ENCODE measurements at places on chromosomes 12 and 14.

DNA sequence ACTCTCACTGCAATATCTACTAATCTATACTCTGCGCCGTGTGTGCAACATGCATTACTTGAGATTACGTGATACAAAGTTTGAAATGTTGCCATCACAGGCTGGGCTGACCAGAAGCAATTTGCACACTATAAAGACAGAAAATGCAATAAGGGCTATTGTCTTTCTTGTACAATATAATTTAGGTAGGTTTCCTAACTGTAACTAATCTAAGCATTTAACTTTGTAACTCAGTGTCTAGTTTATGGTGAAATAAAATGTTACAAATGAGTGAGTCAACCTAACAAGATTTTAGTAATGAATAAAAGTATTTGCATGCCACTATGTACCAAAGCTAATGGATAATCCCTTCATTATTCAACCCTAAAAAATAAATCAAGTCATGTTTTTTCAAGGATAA is 57.8 kb downstream of the LRP6 start:
- no peak for DNase-seq

DNA sequence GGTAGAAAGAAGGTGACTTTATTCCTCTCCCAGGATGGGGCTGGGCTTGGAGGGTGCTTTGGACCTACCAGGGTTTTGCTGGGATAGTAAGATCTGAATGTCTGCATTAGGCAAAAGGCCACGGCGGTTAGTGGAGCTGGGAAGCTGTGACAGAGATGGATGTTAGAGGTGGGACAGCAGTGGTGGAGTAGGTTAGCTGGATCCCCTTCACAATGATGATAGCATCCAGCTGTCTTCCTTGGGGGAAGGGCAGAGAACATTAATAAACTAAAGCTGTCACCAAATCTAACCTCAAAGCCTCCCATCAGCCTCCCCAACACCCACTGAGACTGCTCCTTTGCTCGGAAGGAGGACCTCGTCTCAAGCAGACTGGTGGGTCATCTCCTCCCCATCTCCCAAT is 104.8 kb downstream of the GPATCH2L start:
- DNase-seq, result no peak

DNA sequence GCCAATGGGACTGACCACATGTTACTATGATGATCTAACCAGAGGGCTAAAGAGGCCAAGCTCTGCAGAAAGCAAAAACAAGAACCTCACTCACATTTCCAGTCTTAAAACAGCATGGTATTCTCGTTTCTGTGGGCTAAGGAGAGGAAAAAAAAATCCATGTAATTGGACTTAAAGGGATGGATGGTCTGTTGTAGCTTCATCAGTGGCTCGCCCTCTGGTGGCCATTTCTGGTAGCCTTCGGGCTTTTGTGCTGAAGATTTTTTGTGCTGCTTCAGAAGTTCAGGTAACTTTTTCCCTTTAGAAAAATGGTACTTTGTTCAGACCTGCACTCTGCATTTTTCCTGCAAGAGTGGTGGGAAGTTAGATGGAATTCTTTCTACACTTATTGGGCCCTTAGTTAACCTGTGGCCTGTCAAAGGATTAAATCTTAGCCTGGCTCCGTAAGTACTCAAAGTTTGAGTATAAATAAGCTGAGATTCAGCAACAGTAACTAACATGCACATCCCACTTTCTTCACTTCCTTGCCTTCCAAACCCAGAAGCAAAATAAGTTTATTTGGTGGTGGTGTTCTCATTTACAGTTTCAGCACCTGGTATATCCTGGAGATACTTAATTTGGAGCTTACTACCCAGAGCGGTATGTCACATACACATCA is 22.3 kb downstream of the DCAF4 start:
- DNase-seq, result peak; percentile 85

GRCh38 chr12:130258863-130259262 is 78.8 kb upstream of the PIWIL1 start:
- no peak for DNase-seq

GRCh38 chr12:9449181-9449580 is 158.5 kb downstream of the KLRB1 start:
- DNase-seq, result no peak

DNA sequence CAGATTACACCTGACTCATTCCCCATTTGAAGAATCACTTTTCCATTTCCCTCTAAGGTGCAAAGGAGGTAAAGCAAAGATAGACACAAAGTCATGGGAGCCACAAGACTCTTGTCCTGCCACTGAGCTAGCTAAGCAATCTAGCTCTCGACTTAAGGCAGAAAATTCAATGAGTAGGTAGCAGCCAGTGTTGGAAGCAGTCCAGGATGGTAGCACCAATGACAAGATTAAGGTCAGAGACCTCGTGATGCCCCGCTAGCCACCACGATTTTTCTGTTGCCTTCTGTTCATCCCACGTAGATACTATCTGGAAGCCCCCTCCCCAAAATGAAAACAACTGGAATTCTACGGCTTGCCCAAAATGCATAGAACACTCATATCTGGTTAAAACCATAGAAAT is 1.4 kb downstream of the VAMP1 start:
- no peak for DNase-seq

DNA sequence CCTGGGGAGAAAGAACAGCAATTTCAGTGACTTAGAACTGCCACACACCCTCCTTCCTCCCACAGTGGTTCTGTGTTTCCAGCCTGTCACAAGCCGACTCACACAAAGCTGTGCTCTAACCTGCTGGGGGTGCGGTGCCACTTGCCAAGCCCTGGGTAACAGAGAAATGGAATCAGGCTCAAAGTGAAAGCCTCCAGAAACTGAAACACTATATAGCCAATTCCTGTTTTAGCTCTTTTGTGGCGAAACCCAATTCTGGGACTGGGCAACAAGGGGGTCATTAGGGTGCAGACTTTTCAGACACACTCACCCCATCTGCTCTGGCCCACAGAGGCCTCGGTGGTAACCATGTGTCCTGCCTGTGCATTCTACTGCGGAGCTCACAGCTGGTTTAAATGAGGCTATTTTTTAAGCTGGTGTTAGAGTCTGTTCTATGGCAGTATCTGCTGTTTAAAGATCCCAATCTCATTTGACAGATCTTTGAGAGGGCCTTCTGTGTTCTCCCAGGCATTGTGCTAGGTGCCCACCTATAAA is 15.2 kb upstream of the ACTR6 start:
- no peak for DNase-seq

DNA sequence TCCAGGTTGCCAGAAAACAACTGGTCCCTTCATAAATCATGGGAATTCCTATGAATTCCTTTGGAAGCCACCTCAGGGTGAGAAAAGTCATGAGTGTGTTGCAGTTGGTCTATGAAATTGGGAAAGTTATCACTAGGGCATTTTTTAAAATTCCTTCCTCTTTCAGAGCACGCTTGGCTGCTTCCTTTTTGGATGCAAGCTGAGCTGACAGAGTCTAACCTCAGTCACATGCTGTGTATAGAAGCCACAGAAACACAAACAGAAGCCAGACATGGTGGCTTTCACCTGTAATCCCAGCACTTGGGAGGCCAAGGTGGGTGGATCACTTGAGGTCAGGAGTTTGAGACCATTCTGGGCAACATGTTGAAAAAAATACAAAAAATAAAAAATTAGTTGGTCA is 21.7 kb upstream of the HELB start:
- no peak for DNase-seq

Measured in posterior vena cava (tissue), 2 donors.